ENCODE measurements at places on chromosomes 7 and 10.

DNA sequence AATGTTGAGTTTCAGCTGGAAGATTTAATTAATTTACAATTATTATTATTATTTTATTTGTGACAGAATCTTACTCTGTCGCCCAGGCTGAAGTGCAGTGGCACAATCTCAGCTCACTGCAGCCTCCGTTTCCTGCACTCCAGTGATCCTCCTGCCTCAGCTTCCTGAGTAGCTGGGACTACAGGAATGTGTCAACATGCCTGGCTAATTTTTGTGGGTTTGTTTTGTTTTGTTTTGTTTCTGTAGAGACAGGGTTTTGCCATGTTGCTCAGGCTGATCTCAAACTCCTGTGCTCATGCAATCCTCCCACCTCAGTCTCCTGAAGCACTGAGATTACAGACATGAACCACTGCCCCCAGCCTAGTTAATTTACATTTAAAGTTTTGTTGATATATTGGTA, 93.8 kb upstream of the MEOX2 start:
- DNase-seq, result peak; percentile 17

- no peak for DNase-seq
Observed at GRCh38 chr7:158374586-158374985, 213.0 kb downstream of the PTPRN2 start.

GRCh38 chr10:101029520-101030295, 1.2 kb downstream of the PDZD7 start:
- no peak for DNase-seq

GRCh38 chr7:144048648-144049047, at the start of gene OR2A5:
Gene OR2A5, plus strand, starts transcription at chr7:144048948. Its CDS starts 1,454 bp downstream, at chr7:144050402.
- no peak for DNase-seq

GRCh38 chr10:132677096-132677472, 108.9 kb downstream of the NKX6-2 start:
- DNase-seq, result no peak
